ENCODE measurements at places on chromosomes 5 and 9.

DNA sequence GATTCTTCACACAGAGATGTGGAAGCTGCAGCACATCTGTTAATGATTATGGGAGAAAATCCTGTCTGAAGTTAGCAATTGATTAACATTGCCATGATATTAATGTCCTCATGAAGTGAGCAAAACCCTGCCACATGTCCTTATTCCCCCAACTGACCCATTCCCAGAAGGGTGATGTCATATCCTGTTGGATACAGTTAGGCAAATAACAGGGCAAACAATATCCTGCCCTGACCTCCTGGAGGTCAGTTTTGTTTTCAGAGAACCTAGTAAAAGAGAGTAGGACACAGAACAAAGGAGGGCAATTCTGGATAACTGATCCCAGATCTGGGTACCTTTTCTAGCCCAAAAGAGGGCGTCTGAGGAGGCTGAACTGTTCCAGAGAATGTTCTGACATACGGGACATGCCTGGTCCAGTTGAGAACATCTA lies 11.0 kb downstream of the ABLIM3 start:
- no peak for DNase-seq

GRCh38 chr5:130102375-130102774 lies 198.1 kb downstream of the CHSY3 start:
- DNase-seq = no peak

DNA sequence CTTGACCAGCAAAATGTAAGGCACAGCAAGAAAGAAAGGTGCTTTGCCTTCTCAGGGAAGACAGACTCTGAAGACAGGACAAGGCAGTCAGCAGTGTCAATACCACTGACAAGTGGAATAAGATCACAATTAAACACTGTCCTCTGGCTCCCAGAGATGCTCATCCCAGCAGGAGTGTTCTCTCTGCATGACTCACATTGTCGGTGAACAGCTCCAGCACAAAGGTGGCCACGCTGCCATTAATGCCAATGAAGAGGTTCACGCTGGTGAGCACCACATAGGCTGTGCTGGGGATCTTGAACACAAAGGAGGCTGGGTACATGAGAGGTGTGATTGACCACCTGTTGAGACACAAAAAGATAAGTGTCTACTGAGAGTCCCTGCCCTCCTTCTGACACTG lies 31.9 kb downstream of the NIPSNAP3B start:
- no peak for DNase-seq

DNA sequence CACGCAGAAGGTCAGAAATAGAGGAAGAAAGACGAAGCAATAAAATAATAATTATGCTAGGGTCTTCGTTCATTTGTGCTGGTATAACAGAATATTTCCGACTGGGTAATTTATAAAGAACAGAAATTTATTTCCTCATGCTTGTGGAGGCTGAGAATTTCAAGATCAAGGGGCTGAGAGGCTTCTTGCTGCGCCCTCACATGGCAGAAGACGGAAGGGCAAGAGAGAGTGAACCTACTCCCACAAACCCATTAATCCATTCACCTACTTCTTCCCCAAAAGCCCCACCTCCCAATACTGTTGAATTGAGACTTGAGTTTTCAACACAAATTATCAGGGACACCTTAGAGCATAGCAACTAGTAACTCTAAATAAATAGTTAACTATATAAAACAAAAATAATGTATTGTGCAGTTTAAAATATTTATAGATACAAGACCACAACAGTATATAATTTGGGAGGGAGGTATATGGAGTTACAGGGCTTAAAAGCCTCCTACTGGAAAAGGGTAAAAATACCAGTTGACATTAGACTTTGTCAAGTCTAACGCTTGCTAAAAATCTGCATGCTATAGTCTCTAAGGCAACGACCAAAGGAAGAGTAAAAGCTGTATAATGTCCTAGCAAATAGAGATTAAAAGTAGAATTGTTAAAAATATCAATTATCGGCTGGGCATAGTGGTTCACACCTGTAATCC lies 40.3 kb upstream of the NAA35 start:
- peak; percentile 37 for DNase-seq

- no peak for DNase-seq
Observed at GRCh38 chr9:27436234-27436633, 87.9 kb upstream of the IFNK start.

DNA sequence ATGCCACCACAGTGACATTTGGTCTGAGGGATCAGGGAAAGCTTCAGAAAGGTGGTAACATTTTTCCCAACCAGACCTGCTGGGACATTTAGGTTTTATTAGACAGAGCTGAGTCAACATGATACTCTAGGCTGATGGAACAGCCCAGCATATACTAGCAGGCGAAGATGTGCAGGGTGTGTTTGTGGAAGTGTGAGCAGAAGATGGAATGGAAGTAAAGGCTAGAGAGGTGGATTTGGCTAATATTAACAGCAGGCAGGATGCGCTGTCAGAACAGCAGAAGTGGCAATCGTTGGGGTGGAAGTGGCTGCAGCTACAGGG lies 340.6 kb downstream of the ASTN2 start:
- no peak for DNase-seq

GRCh38 chr5:101278917-101279316 lies 375.8 kb upstream of the ST8SIA4 start:
- DNase-seq = no peak

GRCh38 chr9:85178474-85178873 lies 508.9 kb downstream of the NTRK2 start:
- DNase-seq = no peak

DNA sequence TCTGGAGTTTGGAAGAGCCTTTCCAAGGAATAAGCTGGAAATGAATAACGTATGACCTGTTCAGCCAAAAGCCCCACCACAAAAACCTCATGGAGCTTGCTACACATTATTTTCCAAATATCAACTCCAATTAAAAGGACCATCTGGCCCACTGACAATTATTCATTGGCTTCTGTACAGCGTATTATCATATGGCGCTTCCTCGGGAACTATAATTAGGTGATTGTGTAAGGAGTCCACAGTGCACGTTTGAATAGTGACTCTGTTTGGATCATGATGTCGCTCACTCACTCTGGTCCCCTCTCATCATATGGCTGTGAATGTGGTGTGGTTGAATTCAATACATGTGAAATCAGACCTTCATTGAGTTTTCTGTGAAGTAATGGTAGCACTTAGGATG lies 52.1 kb downstream of the GDNF start:
- no peak for DNase-seq

- DNase-seq = no peak
Observed at GRCh38 chr9:116325924-116326323, 172.3 kb downstream of the PAPPA start.

DNA sequence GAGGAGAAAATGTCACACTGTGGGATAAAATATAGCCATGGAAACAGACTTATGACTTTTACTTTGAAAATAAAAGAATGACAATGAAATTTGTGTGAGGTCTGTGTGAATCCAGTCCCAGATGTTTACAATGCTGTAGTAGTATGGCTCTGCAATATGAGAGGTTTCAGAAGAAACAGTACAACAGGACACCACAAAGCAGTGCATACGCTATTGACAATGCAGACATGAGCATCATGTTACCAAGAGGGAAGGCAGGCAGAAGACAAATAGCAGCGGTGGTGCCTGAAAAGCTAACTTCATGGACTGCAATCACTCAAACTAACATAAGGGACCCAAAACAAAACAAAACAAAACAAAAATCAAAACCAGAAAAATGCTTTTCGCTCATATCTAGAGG lies 1.8 kb downstream of the FGF10 start:
- DNase-seq = no peak

DNA sequence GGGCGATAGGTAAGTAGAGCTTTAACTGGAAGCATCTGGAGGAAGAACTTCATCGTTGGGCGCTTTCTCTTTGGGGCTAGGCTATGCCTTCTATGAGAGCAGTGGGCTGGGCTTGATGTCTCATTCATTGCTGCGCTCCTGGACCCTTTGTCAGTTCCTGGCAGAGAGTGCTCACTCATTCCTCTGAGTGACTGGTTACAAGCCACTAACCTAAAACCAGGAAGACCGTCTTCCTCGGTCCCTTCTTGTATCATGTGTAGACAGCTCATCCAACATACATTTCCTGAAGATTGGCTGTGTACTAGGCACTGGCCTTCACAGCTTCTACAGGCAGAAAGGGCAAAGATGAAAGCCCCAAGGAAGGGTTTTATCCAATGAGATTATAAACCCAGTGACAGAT lies 6.4 kb downstream of the SWI5 start:
- DNase-seq = no peak

DNA sequence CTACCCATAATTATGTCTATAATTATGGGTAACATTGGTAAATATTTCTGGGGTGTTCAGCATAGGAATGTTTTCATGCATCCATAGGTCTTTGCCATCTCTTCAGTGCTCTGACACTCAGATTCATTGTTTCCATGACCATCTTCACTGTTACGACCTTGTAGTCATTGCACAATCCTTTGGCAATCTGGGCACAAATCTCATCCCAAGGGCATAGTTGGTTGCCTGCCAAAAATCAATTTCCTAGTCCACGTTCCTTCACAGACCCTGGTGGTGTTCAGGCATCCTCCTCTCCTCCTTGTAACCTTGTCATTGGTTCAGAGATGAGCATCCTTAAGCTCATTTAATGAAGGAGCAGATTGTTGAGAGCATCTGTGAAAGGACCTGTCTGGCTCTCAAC lies 1400.7 kb downstream of the CDH12 start:
- DNase-seq = no peak

DNA sequence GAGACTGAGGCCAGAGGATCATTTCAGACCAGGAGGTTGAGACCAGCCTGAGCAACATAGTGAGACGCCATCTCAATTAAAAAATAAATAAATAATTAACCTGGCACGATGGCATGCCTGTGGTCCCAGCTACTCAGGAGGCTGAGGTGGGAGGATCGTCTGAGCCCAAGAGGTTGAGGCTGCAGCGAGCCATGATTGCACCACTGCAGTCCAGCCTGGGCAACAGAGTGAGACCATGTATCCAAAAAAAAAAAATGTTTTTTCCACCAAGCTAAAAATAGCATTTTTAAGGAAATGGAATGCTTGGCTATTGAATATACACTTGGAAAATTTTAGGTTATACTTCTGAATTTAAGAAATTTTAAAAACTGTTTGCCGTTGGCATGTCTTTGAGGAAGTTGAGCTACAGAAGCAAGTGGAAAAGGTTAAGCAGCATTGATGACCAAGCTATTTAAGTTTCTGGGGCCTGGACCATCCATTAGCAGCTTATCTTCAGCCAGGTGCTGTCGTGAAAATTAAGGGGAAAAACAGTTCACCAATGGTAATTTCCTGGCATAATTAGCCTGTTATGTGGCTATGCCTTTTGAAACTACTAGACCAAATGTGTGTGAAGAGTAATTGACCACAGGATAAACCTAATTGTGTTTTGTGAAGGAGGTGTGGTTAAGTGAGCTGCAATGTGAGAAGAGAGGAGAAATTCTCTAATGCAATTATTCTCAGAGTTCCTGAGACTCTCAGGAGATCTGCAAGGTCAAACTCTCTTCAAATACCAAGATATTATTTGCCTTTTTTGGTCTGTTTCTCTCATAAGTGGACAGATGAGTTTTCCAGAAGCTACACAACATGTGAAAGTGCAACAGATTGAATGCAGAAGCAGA lies 21.0 kb downstream of the F2R start:
- peak; percentile 39 for DNase-seq

- DNase-seq = no peak
Observed at GRCh38 chr9:124869466-124869985, 7.6 kb downstream of the ARPC5L start.

- DNase-seq = no peak
Observed at GRCh38 chr9:77710965-77711648, 63.0 kb upstream of the GNA14 start.

DNA sequence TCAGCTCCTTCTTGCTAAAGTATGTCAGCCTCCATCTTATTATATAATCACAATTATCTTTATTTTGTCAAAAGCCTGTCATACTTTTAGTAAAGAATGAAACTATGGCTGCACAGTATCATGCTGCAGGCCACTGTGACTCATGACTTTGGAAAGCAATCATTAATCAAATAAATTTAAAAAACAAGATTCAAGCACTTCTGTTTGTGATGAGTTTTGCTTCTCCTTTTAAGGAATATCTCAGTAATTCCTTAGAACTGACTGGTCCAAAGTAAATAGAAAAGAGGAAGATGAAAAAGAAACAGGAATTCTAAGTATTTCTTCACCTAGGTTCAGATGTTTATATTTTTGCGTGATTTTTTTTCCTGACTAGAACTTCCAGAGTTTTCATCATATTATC lies 83.1 kb downstream of the EDIL3 start:
- no peak for DNase-seq

- peak; percentile 40 for DNase-seq
Observed at GRCh38 chr9:109319626-109320241, 1.1 kb downstream of the EPB41L4B start.

GRCh38 chr9:135728436-135729110 lies 26.6 kb downstream of the KCNT1 start:
- DNase-seq = no peak

DNA sequence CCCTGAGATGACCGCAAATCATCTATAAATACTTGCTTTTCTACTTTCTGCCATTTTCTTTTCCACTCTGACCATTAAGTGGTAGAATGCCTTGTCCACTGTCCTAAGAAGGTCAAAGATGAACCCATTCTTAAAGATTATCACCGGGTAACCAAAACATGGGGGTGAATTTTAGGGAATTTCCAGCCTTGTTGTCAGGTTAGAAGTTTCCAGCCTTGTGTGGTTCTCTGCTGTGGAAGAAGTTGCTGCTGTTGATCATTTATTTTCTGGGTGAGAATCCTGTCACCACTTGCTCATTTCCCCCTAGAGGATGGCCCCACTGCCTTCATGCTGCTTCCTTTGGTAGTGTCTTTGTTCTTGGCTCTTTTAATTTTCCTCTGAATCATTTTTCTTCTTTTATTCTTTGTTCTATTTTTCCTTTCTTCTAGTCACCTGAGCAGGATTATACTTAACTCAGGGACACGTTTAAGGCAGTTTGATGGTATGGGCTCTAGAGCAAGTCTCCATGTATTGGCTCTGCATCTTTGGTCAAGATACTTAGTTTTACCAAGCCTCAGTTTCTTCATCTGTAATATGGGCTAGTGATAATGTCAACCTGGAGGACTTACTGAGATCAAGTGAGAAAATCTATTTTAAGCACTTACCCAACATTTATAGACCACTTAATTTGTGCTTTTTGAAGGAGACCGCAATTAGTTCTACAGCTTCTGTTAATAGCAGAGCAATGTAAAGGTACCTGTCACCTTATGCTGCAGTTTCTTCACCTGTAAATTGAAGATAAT lies 266.2 kb downstream of the ARHGAP26 start:
- peak; percentile 20 for DNase-seq

GRCh38 chr9:2166203-2166602 lies 151.1 kb downstream of the SMARCA2 start:
- no peak for DNase-seq

DNA sequence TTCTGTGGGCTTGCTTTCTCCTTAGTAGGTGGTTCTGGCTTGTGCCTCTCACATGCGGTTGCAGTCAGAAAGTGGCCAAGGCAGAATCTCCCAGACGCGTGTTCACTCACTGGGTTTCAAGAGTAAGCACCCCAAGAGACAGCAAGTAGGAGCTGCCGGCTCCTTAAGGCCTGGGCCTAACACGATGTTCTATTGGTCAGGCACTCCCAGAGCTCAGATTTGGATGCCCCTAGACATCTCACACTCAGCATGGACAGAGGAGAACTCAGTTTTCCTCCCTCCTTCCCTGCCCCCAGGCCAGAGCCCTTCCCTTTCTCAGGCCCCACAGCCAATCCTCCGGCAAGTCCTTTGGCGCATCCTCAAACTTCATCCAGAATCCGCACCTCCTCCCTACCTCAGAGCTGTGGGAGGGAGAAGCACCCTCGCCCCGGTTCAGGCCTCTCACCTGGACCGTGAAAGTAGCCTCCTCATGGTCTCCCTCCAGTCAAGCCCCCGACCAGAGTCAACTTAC lies 6.5 kb upstream of the CARD19 start:
- DNase-seq = no peak

GRCh38 chr9:23041466-23041865 lies 594.8 kb downstream of the DMRTA1 start:
- no peak for DNase-seq

GRCh38 chr9:117014061-117014460 lies 327.0 kb downstream of the TRIM32 start:
- no peak for DNase-seq

All from GM20000 (cell line).